Hematopoietic multipotent progenitor cell (in vitro differentiated cells): ENCODE measurements at places on chromosomes 2 and 18. TPM values are rescaled to one million over a fixed set of nuclear protein-coding genes. Genes with fewer than 3 reads are reported as not detected.

Gene LTBP1
- total RNA-seq, result 4.3 TPM

DNA sequence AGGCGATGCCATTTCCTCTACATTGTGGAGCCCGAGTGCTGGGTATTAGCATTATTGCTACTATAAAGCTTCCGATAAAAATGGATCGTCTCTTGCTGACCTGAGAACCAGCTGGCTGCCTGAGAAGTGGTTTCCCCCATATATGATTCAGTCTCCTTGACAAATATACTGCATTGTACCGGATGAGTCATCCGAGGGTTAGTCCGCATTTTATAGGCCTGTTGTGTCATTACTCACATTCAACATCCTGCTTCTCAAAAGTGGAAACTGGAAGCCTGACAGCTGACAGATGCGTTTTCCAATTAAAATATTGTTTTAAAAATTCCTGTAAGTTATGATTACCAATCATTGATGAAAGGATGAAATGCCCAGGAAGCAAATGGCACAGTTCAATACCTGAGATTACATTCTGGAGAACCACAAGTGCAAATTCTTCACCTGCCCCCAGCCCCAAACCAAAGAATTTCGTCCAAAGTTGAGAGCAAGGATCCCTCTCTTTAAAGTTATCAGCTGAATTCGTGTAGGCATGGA is 65.7 kb downstream of the SPRED2 start:
- no peak for DNase-seq

- DNase-seq, result no peak
These were observed 899 bp downstream of the SLC1A4 start for GRCh38 chr2:64989982-64990614.

DNA sequence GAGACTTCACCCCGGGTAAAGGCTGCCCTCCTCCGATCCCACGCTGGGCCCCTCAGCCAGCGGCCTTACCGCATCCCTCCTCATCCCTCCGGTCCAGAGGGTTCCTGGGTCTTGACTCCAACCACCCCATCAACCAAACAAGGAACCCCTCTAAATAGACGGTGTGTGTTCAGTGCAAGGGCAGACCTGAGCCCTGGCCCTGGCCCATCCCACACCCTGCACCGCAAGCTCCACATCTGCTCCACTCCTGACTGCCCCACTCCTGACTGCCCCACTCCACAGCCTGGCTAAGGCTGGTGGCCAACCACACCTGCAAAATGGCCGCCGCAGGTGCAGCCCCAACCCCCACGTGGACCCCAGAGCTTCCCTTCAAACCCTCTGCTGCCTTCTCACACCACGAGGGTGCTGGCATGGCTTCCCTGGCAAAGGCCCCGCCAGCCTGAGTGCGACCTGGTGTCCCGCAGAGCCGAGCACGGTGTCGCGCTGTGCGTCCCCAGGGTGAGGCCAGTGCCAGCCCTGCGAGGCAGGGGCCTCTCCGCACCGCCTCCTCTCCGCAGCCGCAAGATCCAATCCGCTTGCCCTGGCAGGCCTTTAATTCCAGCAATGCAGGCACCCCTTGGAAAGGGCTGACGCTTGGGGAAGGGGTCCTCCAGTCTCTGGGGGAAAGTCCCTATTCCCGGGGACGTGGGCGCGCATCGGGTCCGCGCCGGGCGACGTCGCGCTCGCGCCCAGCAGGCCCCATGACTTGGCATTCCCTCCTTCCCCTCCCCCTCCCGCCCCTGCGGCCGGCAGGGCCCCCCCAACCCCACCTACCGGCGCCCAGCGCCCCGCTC is 1.5 kb downstream of the KIF1A start:
- no peak for DNase-seq

GRCh38 chr18:46387441-46388131 is 269.4 kb downstream of the LOXHD1 start:
- no peak for DNase-seq

DNA sequence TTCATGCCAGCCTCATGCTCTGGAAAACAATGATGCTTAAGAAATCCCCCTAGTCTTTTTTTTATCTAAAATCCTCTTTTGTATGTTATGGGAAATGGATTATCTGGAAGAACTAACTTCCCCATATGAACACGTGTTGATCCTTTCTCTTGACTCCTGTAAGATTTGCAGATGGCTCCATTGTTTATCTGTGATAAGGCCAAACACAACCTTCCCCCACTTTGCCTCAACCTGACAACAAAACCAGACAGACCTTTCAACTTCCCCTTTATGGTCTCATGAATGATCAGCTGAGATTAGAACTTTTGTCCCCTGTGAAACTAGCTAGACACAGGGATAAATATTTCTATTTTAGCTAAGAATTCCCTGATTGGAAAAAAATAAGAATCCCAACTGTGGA is 828.0 kb upstream of the CDH2 start:
- DNase-seq, result no peak

DNA sequence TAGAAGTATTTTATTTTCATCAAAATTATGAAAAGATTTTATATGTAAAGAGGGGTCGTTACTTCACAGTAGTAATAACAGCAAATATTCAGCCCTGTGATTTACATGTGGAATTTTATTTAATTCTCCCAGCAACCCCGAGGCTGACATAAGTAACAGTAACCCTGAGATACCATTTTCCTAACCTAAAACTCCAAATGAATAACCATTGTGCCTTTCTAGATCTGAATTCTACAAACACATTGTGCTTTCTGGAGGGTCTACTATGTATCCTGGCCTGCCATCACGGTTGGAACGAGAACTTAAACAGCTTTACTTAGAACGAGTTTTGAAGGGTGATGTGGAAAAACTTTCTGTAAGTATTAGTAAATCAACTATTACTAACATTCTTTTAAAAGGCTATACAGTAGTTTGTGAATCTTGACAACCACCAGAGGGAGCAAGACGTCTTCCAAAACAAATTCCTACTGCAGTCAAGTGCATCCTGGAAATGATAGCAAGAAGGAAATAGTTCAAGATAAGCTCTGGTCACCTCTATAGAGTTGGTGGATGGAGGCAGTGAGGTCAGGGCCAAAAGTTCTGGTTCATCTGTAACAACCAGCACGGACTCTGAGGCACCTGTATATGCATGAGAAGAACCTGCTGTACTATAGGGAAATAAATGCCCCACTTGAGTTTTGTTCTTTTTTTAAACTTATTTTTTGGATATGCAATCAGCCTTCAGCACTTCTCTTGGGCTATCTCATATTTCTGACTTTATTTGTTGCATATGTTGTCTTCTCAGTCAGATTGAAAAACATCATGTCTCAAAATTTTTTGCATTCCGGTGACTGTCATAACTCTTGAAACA is 37.4 kb downstream of the ACTR2 start:
- DNase-seq, result peak; percentile 4

Gene GREB1L
- not detected for total RNA-seq

DNA sequence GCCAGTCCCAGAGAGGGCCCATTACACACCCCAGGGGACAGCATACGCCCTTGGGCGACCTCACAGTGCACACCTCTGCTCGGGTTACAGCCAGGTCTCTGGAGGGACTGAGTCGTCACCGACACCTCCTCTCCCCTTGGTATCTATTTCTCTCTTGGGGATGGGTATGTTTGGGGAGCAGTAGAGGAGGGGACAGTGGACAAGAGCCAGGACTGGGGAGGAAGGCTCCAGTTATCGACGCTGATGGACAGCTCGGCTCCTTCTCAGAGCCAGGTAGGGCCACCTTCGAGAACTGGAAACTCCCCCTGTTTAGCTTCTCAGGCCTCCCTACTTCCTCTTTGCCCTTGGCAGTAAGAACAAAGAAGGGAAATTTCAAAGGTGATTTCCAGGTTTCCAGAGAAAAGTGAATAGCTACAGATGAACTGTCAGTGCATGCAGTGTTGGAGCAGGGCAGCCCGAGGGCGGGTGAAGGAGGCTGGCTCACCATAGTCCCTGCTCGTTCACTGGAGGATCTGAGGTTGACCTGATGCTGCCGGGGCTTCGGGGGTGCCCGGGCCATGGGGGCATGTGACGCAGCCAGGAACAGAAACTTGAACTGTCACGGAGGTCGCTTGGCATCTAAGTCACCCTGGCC is 4.4 kb upstream of the SEMA4C start:
- DNase-seq, result no peak

DNA sequence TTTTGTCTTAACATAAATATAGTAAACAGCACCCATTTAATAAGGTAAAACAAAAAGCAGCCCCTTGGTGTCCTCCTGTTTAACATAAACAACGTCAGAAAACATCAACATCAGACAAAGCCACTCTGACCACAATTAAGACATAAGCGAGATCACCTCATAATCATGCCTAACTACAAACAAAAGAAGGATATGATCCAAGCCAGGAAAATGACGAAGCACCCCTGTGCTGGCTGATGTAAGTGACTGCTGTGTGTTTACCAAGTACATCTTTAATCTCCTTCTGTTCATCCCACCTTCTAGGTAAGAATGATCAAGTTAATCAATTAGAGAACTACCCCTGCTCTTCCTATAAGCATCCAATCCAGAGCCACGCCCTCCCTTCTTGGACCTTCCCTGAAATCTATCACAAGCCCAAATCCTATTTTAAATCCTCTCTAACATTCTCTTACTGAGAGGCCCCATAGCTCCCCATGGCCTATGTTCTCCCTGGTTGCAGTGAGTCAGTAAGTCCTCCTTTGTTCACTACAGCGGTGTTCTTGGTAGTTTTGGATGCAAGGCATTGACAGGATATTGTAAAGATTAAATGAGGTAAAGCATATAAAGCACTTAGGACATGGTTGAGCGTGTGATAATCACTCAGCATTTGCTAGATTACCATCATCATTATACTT is 424.2 kb downstream of the TSN start:
- DNase-seq, result no peak

Gene RAPH1
- total RNA-seq, result 0.27 TPM

- no peak for DNase-seq
These were observed 51.0 kb upstream of the FAHD2A start for GRCh38 chr2:95351598-95351915.

Gene CHN1
- 0.54 TPM for total RNA-seq

Gene ABCA12
- not detected for total RNA-seq

- DNase-seq, result no peak
These were observed 11.1 kb upstream of the VPS4B start for GRCh38 chr18:63433334-63433866.

Gene ERFE
- 0.27 TPM for total RNA-seq
